ENCODE measurements at places on chromosomes 12 and 14. TPM values are rescaled to one million over a fixed set of nuclear protein-coding genes. Genes with fewer than 3 reads are reported as not detected.

The PRDM4 gene
- 28.9 TPM for total RNA-seq

The TRIM9 gene
- 0.44 TPM for total RNA-seq

The AICDA gene
- not detected for total RNA-seq

The ANAPC7 gene
- total RNA-seq = 85.8 TPM

The HOXC11 gene
- total RNA-seq = 17.0 TPM

The NEUROD4 gene
- not detected for total RNA-seq

The KDM5A gene
- 49.0 TPM for total RNA-seq

The ENDOU gene
- total RNA-seq = not detected

The GZMH gene
- not detected for total RNA-seq

The SLC17A8 gene
- not detected for total RNA-seq

The TAS2R9 gene
- not detected for total RNA-seq

The HOXC10 gene
- 154 TPM for total RNA-seq

The ATG2B gene
- total RNA-seq = 2.6 TPM

The ADAMTS20 gene
- total RNA-seq = not detected

The PLEKHD1 gene
- 0.08 TPM for total RNA-seq

The AKAP3 gene
- total RNA-seq = 0.26 TPM

The SIX6 gene
- not detected for total RNA-seq

The SYCP3 gene
- not detected for total RNA-seq

The P2RX2 gene
- total RNA-seq = 1.2 TPM

The PTCSC3 gene
- not detected for total RNA-seq

The AGAP2 gene
- 0.49 TPM for total RNA-seq

The PTGER2 gene
- total RNA-seq = 0.41 TPM

The RNU4-1 gene
- 1,565 TPM for total RNA-seq

The HOXC12 gene
- total RNA-seq = 5.1 TPM

The RNASE7 gene
- total RNA-seq = not detected

The DLGAP5 gene
- 48.7 TPM for total RNA-seq

The KRT73 gene
- not detected for total RNA-seq

The RFLNA gene
- total RNA-seq = 5.4 TPM

The HOXC4 gene
- total RNA-seq = 22.7 TPM
